ENCODE measurements at places on chromosomes 3 and 15.

DNA sequence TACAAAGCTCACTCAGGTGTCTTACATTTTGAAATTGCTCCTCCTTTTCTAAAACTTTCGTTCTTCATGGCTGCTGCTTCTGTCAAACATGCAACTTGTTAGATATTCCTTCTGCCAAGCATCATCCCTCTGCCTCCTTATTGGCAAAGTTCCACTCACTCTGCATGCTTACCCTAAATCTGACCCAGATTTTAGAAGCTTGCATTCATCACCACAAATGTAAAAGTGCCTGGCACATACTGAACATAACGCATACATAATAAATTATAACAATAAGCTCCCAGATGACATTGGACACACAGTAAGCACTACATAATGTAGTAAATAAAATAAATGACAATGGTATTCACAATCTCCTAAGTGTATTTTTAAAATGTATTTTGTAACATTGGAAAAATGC, 107.4 kb downstream of the LMLN start:
- DNase-seq: no peak

GRCh38 chr3:35224565-35225295, 414.6 kb upstream of the ARPP21 start:
- DNase-seq: no peak

- DNase-seq: no peak
Measured at GRCh38 chr3:64353226-64353625, 128.0 kb upstream of the PRICKLE2 start.

DNA sequence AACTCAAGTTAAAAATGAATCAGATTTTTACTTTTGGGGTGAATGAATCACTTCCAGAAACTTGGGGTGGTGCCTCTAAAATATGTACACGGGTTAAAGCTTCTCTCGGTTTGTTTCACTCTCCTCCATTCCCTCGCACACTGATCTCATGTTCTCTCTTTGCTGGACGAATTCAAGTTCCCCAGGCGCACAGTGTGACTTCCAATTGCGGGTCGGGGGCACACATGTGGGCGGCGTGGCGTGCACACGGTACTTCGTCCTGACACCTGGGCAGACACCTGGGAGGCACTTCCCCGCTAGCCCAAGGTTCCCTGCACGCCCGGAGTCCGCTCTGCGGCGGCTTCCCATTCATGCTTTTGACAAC, 692 bp downstream of the SCAANT1 start:
- DNase-seq: no peak

DNA sequence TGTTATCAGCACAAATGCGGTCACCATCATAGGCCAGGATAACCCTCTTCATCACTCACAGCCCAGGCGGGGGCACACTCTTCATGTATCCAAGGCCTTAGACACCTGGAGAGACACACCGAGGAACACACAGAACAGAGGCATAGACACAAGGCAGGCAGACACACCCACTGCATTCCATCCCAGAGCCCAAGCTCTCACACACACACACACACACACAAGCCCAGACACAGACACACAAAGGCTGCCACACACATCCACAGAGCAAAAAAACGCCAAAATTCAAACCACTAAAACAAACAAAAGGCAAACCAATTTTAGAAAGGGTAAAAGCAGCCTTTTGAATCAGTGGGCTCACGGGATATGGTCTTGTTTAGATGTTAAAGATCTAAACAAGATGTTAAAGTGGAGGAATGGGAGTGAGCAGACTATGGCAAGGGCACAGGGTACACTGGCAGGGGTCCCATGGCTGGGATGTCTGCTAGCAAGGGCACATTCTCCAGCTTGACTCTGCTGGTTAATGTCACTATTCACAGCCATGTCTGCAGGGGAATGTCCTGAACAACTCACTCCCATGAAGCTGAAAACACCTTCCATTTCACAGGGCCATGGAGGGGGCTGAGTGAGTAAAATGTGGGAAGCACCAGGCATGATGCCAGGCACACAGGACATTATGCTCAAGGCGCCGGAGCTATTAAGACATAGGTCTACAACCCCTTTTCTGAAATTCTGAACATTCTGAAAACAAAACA, 14.9 kb upstream of the CRABP1 start:
- no peak for DNase-seq
